HEK293T (cell line): ENCODE measurements at places on chromosomes 7 and 10.
A peak's percentile ranks its signal among the peaks of the same experiment; 100 is the strongest.

- no peak for DNase-seq
Measured at GRCh38 chr10:128885573-128886555, 581.2 kb upstream of the MGMT start.

- no peak for DNase-seq
Measured at GRCh38 chr7:118590107-118590506, 365.6 kb downstream of the ANKRD7 start.

GRCh38 chr7:2405601-2406345, 2.4 kb downstream of the CHST12 start:
- no peak for DNase-seq

DNA sequence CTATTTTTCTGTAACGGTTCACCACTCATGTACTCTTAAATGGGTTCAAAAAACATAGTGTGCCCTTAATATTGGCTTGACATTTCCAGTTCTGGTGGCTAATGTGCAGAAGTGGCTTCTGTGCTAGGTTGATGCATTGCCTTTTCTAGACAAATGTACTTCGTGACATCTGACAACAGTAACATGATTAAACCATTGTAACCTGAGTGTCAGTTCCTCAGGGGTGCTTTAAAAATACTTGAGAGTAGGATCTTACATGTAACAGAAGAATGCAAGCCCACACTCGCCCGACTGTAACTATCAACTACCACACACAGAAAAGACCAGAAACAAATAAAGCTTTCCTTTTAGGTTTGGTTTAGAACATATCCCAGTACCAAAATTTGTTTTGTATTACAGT, 393.4 kb upstream of the NFE2L3 start:
- DNase-seq, result no peak

DNA sequence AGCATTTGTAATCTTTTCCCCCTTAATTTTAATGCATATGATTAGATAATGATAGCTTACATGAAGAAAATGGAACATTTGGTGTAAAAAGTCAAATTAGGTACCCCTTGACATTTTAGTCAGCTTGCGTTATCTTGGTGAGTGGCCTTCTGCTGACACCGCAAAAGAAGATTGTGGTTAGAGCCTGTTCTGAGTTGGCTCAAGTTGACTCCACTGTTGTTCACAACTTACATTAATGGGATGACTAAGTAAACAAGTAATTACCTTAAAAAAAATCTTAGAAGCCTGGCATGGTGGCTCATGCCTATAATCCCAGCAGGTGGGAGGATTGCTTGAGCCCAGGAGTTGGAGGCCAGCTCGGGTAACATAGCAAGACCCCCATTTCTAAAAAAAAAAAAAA, 24.2 kb downstream of the TRRAP start:
- no peak for DNase-seq

GRCh38 chr10:84118395-84119006, 20.8 kb upstream of the GHITM start:
- DNase-seq, result no peak

DNA sequence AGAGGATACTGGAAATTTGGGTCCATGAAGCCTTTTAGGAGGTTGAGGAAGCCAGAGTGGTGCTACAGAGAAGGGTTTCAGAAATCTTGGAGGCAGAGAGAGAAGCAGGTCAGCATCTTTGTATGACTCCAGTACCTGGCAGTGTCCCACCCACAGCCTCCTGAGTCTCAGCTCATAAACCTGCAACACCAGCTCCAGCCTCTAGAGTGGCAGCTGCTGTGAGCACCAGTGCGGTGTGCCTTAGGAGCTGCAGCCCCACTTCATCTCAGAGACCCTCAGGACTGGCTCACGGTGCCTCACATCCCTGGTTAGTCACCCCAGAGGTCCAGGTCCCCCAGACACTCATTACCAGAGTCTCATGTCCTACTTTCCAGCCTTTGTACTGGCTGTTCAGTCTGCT, 84.8 kb upstream of the PRKAR2B start:
- peak; percentile 55 for DNase-seq

GRCh38 chr7:84658286-84658685, 463.7 kb upstream of the SEMA3A start:
- no peak for DNase-seq

DNA sequence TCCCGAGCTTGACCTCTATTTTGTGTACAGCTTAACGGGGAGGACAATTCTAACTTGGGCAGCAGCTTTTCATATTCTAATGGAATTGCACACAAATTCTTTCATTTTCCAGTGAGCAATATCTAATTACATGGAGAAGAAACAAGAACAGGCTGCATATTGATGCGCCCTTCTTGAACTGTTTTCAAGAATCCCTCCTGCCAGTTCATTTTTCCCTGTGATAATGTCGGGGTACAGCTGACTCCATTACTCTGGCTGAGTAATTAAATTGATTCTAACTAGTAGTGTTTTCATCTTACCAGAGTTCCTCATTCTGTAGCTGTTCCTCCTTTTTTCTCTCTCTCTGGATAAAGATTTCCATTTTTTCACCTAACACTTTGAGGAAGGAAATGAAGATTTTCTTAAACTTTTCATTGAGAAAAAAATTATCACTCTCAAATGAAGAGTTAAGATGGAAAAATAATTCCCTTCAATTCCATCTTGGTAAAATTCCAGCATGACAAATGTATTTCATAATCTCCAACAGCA, 190.9 kb downstream of the FANK1 start:
- no peak for DNase-seq

DNA sequence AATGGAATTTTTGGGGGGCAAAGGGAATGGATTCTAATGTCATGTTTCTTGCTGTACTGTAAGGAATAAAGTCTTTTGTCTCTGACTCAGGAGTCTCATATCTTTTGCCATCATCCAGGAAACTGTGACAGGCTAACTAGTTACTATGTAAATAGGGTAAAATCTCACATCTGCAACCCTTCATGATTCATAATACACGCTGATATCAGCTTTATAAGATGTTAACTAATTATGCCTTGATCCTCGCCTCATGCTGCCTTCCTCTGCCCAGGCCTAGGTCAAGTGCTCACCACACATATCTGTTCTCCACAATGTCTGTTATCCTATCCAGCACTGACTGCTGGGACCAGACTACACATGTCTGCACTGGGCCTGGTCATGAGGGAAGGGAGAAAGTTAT, 81.3 kb upstream of the CXCL12 start:
- DNase-seq, result no peak

- no peak for DNase-seq
Measured at GRCh38 chr10:71899665-71900412, 48.8 kb upstream of the PSAP start.

DNA sequence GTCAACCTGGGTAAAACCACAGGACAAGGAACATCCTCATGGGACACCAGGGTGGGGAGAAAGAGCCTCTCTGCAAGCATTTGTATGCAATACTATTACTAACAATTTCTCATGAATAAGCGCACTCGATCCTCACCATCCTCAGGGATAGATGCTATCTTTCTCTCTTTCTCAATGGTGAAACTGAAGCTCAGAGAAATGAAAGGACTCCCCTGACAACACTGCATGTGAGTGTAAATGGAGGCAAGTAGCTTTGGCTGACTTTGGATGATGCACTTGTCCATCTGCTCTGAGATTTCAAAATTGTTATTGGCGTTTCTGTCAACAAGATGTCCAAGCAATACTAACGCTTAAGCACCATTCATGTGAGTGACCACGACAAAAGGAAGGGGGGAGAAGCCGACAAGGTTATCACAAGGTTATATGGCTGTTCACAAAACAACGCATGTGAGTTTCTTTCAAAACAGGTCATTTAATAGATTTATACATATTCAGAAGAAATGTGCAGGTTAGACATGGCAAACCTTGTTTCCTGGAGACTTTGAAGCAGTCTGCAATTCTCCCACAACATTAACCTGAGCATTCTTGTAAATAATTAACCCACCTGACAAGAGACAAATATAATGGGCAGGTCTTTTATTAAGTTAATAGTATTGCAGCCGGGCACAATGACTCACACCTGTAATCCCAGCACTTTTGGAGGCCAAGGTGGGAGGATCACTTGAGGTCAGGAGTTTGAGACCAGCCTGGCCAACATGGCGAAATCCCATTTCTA, 54.0 kb downstream of the IFIT5 start:
- no peak for DNase-seq

DNA sequence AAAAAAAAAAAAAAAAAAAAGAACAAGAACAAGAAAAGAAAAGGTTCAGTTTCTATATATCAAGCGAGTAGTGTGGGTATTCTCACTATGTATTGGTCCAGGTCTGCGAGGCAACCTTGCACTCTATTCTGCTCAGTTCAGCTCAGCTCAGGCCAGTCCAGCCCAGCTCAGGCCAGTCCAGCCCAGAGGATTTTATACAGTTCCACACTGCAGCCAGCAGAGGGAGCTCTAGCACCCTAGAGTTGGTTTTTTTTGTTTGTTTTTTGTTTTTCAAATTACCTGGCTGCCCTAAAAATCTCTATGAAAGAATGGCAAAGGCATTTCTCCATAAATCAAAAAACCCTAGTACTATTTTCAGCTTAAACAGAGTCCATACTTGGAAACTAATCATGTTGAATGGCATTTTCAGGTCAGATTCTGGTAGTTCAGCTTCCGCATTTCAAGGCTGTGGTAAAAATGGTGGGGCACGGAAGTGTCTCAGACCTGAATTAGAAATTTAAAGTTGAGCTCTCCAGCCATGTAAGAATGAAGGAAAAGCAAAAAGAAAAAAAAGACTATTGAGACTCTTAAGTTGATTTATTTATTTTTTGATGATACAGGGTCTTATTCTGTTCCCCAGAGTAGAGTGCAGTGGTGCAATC, 55.2 kb upstream of the GSDME start:
- peak; percentile 64 for DNase-seq

- no peak for DNase-seq
Measured at GRCh38 chr7:14551310-14551709, 351.2 kb downstream of the DGKB start.

GRCh38 chr10:97849687-97850402, at the start of gene GOLGA7B:
GOLGA7B (plus strand) TSS chr10:97849843; CDS start chr10:97850304, 461 bp downstream.
- DNase-seq, result peak; percentile 83

DNA sequence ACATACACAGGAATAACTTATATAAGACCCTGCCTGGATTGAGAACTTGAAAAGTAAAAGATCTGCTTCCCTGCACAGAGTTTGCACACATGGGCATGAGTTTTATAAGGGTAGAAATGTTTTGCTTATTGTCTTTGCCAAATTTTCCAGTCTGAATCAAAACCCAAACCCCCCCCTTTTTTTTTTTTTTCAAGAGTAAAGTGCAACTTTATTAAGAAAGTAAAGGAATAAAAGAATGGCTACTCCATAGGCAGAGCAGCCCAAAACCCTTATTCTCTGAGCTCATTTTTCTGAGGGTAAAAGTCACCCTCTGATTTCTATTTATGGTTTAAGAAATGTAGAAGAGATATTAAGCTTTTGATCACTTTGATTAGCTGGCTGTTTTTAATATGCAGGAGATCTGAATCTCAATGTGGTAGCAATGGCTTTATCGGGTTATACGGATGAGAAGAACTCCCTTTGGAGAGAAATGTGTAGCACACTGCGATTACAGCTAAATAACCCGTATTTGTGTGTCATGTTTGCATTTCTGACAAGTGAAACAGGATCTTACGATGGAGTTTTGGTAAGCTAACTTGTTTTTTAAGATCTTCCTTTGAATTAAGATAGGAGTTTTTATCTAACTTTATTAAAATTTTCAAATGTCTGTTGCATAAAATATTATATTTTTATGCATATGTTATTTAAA, 18.7 kb downstream of the MIOS start:
- DNase-seq, result no peak
